ENCODE measurements at places on chromosomes 13 and 19.

DNA sequence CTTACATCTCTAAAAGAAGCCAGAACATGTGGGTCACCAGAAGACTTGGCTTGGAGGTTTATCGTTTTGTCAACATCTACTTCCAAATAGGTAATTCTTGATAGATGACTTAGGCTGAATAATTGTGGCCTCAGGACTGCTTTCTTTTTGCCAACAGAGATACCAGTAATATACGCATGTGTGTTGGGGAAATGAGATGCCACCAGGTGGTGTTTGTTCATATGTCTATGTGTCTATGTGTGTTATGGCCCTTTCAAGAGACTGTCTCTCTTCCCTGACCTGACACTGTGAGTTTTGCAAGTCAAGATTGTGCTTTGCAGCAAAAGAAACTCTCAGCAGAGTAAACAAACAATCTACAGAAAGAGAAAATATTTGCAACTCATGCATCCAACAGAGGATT, 31.6 kb upstream of the METTL21C start:
- DNase-seq, result no peak

- DNase-seq, result no peak
Measured at GRCh38 chr13:42959615-42960014, 32.4 kb downstream of the EPSTI1 start.

- DNase-seq, result no peak
Measured at GRCh38 chr13:95614641-95615245, 29.8 kb downstream of the DZIP1 start.

GRCh38 chr19:18494267-18494607, 27.6 kb downstream of the ELL start:
- DNase-seq, result no peak

DNA sequence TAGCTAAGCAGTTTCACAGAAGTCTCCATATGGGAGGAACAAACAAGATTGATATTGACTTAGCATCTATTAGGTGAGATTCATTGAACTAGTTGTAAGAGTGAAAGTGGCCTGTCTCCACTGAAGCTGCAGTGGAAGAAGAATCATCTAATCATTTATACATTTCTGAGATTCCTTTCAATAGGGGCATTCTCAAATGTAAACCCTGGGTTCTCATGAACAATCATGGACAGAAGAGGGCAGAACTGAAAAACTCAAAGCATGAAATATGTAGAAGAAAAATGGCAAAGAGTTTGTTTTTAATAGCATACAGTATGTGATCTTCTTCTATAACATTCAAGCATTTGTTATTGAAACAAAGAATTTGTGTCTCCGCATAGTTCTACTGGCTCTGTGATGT, 17.6 kb upstream of the POSTN start:
- DNase-seq, result no peak

DNA sequence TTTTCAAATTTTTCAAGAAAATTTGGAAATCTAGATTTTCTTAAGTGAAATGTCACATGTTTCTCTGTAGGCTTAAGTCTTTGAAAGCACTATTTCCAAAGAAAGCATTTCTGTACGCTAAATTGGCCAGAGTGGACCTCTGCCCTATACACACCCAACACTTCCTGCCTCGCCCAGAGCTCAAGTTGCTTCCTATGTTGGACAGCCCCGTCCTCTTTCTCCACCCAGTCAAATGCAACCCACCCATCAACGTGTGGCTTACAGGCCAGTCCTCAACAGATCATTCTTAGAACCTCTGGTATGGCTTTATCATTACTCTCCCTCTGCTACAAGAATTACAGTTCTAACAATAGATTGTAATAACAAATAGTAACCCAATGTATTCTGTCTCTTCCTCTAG, 24.2 kb downstream of the KLF12 start:
- no peak for DNase-seq

DNA sequence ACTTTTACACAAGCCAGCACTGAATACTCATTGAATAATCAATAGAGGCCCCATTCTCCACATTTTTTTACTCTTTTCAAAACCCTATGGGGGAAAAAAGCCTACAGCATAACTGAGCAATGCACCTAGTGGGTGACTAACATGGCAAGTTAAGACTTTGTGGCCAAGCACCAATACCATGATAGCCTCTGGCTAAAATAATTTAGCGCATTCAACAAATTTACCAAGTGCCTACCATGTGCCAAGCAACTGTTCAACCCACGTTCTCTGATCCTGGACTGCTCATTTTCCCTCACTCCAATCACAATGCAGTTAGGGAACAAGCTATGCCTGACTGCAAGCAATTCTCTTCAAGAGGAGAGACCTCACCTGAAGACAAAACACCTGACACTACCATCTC, 3.0 kb downstream of the ANKRD10 start:
- no peak for DNase-seq

- no peak for DNase-seq
Measured at GRCh38 chr13:112998521-112999280, 29.7 kb downstream of the MCF2L start.

DNA sequence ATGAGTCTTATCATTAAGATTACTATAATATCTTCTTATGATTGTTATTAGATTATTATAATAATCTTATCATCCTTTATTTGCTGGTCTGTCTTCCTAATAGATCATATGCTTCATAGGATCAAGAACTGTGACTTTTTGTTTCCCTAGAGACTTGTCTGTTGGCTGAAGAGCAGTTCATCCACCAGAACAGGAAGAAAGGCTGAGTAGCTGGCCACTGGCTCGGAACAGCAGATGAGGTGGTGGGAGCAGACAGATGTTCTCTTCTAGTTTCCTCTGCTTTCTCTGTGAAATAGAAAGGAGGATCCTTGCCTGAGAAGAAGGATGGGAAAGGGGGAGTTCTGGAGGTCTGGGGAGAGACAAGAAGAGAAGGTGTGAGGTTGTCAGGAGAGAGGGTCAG, 120.0 kb downstream of the CCNA1 start:
- no peak for DNase-seq

DNA sequence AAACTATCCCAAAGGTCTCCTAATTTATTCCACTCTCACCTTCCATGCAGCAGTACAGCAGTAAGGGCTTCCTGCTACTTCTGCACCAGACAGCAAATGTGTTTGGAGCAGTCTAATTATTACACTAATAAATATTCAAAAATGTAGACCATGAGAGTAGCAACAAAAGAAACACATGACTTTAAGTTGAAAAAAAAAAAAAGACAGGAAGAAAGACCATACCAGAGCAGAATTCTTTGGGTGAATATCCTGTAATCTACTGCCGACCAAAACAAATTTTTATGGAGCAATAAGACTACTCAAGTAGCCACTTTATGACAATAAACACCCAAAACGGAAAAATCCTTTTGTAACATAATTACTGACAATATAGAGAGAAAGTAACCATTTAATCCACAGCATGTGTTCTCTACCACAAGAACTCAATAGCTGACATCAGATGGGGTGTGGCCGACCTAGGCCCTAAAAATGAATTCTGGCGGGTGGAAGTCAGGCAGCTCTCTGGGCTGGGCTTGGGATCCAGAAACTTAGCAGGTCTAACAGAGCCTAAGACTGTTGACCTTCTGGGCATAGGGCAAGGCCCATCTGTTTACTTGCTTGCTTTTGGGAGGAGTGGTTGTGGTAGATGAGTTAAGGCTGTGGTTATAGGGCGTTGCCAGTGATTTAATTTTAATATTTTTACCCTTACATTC, 4.6 kb downstream of the KLF12 start:
- no peak for DNase-seq

DNA sequence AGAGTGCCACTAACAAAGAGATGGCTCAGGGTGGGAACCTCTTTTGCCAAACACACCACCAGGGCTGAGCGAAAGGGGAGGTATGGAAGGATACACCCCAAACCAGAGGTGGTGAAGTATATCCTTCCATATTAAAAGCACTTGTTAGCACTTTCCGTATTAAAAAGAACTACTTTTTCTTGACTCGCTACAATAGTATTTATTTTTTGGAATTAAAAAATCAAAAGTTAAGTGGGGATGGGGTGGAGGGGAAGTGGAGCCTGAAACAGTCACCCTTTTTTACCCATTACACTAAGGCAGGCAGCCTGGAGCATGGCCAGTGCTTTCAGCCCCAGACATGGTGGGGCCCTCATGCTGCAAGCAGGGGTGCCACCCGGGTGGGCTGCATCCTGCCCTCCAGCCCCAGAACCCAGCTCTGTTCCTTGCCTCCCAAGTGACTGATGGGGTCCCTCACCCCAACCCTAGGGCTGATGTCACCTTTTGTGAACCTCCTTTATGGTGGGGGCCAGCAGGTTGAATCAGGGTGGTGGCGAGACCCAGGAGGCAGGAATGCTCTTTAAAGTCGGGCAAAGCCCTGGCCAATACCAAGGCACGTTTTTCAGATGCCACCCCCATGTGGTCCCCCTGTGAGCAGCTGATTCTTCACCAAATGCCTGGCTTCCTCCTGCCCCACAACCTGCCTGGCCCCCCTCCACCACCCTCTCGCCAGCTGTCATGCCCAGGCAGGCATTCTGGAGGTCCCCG, 31.0 kb downstream of the LYL1 start:
- no peak for DNase-seq

DNA sequence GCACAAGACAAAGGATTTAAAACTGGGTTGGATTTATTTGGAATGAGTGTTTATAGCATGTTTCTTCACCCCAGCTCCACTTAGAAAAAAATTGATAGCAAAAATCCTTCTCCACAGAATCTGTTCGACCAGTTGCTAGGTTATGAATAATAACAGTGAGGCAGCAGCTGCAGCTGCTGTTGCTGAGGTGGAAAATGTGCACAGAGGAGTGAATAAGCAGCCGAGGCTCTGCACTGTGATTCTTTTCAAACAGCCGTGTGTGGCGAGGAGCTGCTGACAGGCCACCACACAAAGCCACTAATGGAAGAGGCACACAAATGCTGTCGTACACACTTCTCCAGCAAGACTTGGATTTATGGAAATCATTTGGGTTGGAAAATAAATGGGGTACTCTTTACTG, 6.4 kb upstream of the RASL11A start:
- no peak for DNase-seq

DNA sequence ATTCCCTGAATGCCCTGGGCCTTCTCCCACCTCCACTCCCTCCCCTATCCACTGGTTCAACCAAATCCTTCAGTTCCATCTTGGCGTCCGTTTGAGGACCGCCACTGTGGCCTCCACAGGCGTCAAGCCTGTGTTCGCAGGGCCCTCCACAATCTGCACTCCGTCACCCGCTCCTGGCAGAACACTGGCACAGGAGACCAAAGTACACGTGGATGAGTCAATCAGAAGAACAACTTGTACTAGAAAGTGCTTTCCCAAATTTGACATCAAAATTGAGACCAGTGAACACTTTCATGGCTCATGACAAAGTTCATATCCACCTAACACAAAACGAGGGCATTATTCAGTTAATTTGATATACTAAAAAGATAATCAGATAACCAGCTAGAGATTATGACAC, 6.5 kb upstream of the CDC16 start:
- DNase-seq, result no peak

- no peak for DNase-seq
Measured at GRCh38 chr19:15313649-15314279, 18.6 kb downstream of the BRD4 start.

DNA sequence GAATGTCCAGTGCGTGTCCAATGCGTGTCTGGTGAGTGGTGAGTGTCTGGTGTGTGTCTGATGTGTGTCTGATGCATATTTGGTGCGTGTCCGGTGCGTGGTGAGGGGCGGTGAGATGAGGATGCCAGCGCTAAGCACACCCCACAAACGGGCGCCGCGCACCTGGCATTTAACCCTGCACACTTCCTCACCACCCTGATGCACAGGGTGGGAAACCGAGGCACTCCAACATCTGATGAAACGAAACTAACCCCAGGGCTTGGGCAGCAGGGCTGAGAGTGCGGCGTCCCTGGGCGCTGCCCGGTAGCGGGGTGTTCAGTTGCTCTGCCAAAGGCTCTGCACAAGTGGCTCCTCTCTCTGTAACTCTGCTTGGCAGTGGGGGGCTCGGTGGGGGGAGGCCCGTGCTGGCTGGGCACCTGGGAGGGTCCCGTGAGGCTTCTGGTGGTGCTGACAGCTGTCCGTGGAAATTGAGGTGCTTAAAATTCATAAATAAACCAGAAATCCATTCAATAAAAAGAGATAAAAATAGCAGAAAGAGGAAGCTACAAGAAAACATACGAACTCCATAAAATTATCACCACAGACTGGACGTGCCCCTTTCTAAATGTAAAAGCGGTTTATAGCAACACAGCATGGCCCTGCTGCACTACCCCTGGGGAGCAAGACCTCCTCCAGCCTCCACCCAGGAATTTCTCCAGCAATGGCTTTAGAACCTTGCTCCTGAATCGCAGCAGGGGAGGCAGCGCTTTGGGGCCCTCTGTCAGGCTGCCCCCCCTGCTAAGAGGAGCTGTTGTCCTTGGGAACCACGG, 76.0 kb downstream of the RASA3 start:
- DNase-seq, result no peak

DNA sequence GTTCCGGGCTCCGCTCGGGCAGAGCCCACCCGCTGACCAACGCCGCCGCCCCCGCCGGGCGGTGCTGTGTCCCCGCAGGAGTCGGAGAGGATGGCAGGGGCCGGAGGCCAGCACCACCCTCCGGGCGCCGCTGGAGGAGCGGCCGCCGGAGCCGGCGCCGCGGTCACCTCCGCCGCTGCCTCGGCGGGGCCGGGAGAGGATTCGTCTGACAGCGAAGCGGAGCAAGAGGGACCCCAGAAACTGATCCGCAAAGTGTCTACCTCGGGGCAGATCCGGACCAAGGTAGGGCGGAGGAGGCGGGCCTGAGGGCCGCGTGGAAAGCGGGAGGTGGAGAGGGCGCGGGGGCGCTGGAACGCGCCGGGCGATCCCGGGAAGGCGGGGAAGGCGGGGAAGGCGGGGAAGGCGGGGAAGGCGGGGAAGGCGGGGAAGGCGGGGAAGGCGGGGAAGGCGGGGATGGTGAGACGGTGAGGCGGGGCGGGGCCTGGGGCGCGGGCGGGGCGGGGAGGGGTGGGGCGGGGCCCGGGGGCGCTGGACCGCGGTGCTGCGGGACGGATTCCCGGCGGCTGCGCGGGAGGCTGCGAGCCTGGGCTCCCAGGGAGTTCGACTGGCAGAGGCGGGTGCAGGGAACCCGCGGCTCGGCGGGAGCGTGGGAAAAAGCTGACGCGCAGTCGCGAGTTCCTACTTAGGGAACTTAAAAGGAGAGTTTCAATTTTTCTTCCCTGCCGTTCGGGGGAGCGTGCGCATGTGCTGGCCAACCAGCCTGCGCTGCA, 421 bp downstream of the DGKH start:
- DNase-seq, result peak; percentile 36
